ENCODE measurements at places on chromosomes 3 and 15. TPM values are rescaled to one million over a fixed set of nuclear protein-coding genes. Genes with fewer than 3 reads are reported as not detected.

The NKIRAS1 gene
- 17.4 TPM for polyA plus RNA-seq

The IL17RC gene
- polyA plus RNA-seq, result 47.6 TPM

The SCN5A gene
- 1.1 TPM for polyA plus RNA-seq

The PFN2 gene
- 474 TPM for polyA plus RNA-seq

The TAGLN3 gene
- 3.2 TPM for polyA plus RNA-seq

The LAMB2 gene
- 369 TPM for polyA plus RNA-seq

The C3orf33 gene
- polyA plus RNA-seq, result 9.3 TPM

The SCG5 gene
- polyA plus RNA-seq, result 22.0 TPM

The SENP2 gene
- polyA plus RNA-seq, result 54.4 TPM

DNA sequence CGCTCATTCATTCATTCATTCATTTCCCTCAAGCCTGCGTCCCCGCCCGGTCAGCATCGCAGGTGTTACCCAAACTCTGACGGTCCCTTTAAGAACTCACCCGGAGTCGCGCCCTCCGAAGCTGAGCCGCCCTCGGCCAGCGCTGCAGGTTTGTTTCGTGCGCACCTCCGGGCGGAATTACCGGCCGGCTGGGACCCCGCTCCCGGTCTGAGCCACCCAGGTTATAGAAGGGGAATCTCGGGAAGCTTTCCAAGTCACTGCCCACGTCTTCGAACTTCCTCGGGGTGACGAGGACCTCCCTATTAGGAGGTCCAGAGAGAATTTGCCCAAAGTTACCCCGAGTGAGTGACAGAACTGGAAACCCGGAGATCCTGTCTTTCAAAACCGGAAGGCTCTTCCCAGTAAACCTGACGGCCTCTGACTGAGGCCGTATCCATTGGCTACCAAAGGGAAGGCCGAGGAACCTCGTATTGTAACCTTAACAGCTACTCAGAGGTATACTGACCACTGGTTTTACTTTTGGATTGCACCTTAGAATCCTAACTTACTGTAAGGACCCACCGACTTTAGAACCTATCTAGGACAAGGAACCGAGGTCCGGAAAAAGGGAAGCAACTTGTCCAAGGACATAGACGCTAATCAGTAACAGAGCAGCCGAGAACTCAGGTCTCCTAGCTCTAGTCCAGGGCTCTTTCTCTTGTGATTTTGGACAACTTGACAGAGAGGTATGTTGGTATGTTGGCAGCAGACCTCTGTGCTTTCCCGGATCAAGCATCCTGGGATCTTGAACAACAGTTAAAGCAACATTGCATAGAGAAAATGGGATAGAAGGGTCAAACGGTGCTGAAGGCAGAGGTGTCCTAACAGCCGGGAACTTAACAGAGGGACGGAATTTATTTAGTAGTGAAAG lies 788 bp upstream of the DLG1 start:
- peak; percentile 52 for DNase-seq

DNA sequence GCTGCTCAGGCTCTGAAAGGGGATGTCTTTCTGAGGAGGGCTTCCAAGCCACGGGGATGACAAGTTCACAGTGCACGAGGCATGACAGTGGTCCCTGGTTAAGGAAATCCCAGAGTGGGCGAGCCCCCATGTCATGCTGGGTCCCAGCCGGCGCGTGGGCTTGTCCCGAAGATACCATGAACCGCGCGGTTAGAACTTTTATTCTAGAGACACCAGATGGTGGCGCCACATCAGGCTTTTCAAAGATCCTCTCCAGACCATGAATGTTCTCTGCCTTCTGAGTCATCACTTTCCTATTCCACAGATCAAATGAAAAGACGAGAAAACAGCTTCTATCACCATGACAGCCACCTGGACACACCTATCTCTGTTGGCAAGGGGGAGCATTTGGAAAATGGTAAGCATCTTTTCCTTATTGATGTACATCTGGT lies 227.8 kb upstream of the LYSMD4 start:
- DNase-seq, result no peak

DNA sequence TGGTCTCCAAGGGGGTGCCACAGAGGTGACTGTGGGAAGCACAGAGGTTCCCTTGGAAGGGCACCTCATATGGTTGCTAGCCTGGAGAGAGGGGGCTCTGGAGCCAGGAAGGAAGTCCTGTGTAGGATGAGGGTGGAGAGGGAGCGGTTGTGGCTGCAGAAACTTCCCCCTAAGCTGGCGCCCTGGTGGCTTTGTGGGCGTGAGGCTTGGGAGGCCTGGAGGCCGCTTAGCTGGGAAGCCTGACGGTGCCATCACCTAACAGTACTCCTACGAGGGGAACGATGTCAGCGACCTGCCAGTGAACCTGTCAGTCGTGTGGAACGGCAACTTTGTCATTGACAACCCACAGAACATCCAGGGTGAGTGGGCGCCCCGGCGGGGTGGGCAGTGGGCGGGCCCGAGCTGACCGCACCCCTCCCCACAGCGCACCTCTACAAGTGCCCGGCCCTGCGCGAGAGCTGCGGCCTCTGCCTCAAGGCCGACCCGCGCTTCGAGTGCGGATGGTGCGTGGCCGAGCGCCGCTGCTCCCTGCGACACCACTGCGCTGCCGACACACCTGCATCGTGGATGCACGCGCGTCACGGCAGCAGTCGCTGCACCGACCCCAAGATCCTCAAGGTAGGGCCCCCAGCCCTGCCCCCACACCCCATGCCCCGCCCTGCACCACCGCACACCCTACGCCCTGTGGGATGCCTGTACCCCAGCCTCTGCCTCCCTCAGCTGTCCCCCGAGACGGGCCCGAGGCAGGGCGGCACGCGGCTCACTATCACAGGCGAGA lies 31.0 kb downstream of the PLXNA1 start:
- no peak for DNase-seq

- no peak for DNase-seq
Measured at GRCh38 chr3:173688216-173688842, 290.8 kb downstream of the NLGN1 start.

- DNase-seq, result no peak
Measured at GRCh38 chr3:192933259-192933658, 15.6 kb upstream of the MB21D2 start.

DNA sequence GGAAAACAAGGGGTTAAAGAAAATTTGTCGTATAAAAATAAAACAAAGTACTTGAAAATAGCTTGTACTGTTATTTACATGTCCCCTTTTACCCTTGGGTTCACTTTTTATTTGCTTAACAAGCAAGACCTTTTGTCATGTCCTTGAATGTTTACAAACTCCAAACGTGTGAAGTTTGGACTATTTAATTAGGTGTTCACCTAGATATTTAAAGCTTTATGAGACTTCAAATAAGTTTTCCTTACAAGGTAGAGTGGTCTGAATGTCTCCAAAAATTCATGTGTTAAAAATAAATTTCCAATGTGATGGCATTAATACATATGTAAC lies 242.0 kb upstream of the TTC14 start:
- DNase-seq, result no peak

GRCh38 chr3:127458696-127459604 lies 131.6 kb downstream of the TPRA1 start:
- DNase-seq, result peak; percentile 74

DNA sequence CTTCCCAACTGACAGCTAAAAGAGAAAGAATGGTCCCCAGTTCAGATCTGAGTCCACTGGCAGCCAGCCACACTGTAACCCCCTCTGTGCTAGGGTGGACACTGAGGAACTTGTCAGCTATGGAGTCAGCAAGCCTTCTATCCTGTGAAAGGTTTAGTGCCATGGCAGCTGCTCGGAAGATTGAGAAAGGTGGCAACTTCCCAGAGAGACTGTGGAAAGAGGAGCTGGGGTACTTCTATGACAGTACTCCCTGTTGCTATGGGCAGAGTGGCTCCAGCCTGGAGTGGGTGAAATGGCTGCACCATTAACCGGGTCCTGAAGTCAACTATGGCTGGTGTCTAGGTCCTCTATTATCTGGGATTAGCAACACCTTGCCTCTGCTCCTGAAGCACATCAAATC lies 447.2 kb downstream of the EPHB1 start:
- DNase-seq, result no peak

GRCh38 chr15:30929982-30930381 lies 26.3 kb downstream of the FAN1 start:
- DNase-seq, result no peak

DNA sequence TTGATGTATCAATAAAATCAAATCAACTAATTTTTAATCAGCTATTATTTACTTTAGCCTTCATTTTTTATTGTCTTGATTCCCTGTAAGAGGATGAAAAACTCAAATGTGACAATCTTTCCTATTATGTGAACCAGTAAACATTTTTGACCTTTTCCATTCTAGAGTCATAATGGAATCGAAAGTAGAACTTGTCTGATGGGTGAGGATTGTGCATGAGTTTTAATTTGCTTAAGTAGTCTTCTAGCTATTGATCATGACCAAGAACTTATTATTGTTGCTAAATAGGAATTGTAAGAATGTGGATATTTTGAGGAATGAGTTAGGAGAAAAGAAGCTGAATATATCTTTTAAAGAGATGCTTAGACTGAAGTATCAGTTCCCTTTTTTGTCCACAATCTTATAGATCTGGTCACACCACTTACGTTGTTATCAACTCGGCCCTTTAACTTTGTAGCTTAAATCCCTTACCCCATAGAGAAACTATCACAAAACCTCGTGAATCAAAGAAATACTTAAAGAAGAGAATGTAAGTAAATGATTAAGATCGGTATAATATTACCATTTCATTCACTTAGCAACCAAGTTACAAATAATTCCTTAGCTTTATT lies 147.3 kb downstream of the TP63 start:
- DNase-seq, result no peak

- DNase-seq, result no peak
Measured at GRCh38 chr15:60003243-60004008, 685 bp upstream of the FOXB1 start.

DNA sequence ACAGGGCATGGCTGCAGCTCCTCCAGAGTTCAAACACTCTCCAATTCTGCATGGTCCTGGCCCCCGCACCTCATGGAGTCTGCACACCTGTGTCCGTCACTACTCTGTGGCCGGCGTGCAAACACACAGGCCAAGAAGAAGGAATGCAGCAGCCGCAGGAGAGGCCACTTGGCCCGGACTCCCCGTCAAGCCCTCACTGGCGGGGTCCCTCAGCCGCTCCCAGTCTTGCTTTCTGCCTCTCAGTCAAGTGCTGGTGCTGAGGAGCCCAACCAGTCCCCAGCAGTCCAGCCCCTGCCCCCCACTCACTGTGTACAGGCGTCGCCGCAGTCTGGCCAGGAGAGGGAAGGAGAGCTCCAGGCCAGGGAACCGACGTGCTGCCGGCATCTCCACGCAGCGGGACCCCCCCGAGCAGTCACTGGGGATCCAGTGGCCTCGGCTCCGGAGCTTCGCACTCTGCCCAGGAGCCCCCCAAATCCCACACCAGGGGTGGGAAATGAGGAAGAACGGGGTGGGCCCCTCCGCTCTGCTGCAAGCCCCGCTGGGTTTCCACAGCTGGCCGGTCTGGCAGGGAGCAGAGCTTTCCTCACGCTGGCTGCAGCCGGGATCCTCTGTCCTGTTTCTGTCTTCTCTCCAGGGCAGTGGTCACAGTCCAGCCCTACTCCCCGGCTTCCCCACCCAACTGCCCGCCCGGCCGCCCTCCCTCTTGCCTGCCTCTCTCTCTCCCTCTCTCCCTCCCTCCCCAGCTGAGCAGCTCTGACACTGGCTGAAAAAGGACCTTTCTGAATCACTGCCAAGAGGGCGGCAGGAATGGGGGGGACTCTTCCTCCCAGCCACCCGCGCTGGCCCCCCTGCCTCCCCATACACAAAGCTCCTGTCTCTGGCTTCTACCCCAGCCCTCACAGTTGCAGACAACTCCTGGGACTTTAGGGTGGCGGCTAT lies 16.0 kb downstream of the TNK2 start:
- DNase-seq, result no peak

DNA sequence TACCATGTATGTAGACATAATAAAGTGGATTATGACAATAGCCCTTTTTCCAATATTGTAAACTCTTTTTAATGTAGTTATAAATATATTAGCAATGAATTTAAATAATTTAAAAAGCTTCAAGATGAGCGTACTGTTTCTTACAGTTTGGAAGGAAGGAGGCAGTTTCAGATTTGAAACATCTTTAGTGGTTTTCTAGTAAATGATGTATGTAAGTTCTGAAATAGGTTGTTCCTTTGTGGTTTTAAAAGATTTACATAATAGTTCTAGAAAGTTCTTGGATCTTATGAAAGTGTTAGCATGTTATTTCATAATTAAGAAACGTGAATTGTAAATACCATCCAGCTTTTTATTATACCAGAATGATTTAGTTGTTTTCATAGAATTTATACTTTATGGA lies 16.0 kb downstream of the DNAJC19 start:
- no peak for DNase-seq

GRCh38 chr3:34102288-34102687 lies 303.9 kb downstream of the PDCD6IP start:
- no peak for DNase-seq

DNA sequence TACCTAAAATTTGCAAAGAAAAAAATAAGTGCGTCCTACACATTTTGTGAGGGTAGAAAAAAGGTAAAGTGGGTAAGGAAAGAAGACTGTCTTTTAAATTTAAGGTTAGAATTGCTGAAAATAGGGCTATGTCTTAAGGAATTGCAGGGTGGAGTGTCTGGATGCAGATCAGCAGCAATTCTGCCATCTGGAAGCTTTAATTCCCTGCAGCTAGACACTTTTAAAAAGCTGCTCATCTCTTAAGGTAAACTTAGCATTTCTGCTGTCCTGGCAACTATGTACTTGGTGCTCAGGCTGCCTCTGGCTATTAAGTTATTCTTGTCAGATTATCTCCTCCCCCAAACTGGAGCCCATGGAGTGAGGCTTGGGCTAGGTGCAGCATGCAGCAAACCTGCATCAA lies 420.2 kb downstream of the SI start:
- DNase-seq, result no peak

DNA sequence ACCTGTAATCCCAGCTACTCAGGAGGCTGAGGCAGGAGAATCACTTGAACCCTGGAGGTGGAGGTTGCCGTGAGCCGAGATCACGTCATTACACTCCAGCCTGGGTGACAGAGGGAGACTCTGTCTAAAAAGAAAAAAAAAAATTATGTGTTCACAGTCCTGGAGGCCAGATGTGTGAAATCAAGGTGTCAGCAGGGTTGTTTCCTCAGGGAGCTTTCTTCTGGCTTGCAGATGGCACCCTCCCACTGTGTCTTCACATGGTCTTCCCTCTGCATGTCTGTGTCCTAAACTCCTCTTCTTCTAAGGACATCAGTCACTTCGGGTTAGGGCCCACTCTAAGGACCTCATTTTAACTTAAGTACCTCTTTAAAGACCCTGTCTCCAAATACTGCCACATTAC lies 56.1 kb upstream of the UBE2E1 start:
- no peak for DNase-seq

- DNase-seq, result no peak
Measured at GRCh38 chr3:134302674-134303073, 52.0 kb upstream of the RYK start.

- DNase-seq, result no peak
Measured at GRCh38 chr3:51637941-51638471, 33.0 kb upstream of the TEX264 start.

- no peak for DNase-seq
Measured at GRCh38 chr3:97125902-97126499, 311.6 kb downstream of the EPHA6 start.

GRCh38 chr3:76585794-76586392 lies 454.0 kb upstream of the ROBO2 start:
- peak; percentile 4 for DNase-seq

DNA sequence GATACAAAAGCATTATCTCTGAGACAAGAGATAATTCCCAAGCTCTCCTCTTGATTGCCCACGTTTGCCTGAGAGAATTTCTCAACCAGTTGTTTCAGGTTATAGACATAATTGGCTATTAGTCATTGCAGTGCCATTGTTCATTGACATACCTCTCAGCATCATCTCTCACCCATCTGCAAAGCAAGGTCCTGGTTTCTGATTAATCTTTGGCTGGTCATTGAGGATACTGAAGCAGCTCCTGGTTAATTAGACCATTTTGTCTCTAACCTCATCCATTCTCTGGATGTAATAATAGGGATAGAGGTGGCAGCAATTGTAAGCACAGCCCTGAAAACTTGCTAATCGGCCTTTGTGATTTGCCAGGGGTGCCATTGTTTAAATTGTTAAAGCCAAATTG lies 104.2 kb downstream of the CNTN6 start:
- DNase-seq, result no peak

All from left renal cortex interstitium (tissue), 4 donors.